ENCODE measurements at places on chromosomes 7 and 10.

DNA sequence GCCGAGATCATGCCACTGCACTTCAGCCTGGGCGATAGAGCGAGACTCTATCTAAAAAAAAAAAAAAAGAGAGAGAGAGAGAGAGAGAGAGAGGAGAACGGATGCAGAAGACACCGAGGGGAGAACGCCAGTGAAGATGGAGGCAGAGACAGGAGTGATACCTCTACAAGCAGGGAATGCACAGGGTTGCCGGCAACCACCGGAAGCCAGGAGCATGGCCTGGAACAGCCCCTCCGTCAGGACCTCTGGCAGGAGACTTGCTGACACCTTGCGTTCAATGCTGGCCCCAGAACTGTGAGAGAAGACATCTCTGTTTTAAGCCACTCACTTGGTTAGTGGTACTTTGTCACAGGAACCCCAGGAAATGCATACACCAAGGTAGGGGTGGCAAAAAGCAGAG is 38.1 kb upstream of the DUSP5 start:
- no peak for DNase-seq

- DNase-seq: no peak
Measured at GRCh38 chr7:2000746-2001321, 231.9 kb downstream of the MAD1L1 start.

DNA sequence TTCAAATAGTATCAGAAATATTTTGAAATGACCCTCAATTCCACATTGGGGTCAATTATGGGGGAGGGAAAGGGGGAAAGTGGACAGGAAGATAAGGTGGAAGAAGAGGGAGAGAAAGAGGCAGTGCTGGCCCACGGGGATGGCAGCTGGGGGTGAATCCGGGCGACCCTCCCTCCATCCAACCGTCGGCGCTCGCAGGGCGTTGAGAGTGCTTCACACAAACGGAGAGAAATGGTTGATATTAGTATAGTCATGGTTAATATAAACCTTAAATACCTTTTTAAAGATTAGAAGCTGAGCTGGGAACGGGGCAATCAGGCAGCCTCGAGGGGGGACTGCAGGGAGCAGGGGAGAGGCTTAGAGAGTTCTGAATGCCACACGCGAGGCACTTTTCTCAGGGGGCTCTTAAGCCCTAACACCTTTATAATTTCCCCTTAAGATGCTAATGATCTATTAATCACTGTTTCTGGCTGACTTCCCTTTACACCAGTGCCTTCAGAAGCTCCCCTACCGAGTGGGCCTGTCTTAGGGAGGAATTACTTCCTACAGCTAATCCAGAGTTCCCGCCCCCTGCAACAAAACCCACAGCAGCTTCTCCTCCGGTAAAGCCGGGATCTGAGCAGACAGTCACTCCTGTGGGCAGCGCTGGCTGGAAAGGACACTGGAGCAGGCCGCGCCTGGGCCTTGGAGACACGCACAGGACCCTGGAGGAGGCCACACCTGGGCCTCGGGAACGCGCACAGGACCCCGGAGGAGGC is 39.5 kb downstream of the PRKAG2 start:
- DNase-seq: no peak

GRCh38 chr10:14023673-14024328 is 306.9 kb downstream of the FRMD4A start:
- no peak for DNase-seq

DNA sequence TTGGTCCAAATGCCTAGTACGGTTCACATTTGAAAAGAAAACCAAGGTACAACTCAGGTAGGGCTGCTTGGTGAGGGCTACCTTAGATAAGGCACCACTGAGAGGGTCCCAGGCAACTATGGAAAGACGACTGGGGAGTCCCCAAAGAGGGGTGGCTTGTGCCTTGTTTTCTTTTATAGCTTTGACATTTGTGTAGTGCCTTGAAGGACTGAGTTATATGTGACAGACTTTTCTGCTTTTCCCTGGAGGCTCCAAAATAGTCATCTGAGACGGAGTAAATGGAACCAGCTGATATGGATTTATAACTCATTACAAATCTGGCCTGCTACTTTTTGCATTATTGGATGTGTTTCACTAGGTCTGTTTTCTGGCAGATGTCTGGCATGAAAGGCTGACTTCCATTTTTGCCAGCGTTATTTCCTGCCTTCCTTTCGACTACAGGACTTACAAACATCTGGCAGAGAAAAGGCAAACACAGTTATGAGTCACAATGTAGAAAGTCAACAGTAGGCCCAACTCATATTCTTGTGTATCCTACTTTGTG is 88.2 kb upstream of the IMMP2L start:
- DNase-seq: no peak

GRCh38 chr10:106267591-106267990 is 896.9 kb downstream of the SORCS1 start:
- DNase-seq: no peak

DNA sequence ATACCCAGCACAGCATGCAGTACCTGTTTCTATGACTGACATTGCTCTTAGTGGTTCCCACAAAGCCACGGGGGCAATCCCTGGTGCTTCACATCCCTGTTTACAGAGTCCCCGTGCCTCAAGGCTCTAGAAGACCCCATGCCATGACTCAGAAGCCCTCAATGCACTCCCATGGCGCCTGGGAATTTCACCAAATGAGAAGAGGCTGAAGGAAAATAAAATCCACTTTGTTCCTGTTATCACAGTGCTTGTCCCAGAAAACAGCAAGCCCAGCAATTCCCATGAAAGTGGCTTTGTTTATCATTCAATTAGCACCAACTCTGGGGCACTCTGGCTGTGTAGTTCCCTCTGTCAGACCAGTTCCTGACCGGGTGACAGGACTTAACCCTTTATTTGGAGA is 268.3 kb downstream of the TNS3 start:
- no peak for DNase-seq

DNA sequence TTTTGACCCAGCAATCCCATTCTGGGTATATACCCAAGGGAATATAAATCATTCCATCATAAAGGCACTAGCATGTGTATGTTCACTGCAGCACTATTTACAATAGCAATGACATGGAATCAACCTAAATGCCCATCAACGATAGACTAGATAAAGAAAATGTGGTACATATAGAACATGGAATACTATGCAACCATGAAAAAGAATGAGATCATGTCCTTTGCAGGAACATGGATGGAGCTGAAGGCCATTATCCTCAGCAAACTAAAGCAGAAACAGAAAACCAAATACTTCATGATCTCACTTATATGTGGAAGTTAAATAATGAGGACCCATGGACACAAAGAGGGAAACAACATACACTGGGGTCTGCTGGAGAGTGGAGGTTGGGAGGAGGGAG is 58.0 kb upstream of the STARD3NL start:
- no peak for DNase-seq

DNA sequence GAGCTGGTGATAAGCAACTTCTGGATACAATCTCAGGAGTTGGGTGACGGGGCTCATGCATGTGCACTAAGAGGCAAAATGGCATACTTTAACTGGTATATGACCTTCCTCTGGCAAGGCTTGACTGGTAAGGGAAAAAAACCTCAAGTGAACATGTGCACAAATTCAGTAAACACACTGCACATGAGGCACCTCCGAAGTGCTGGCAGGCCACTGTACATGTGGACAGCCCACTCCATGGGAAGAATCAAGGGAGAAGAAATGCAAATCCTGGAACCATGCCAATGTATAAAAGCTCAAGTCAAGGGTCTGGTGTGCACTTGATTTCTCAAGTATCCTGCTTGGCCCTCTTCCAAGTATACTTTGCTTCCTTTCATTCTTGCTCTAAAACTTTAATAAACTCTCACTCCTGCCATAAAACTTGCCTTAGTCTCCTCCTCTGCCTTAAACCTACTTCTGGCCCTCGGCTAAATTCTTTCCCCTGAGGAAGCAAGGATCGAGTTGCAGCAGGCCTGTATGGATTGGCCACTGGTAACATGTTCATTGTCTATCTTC is 167.2 kb downstream of the RAMP3 start:
- DNase-seq: no peak

- no peak for DNase-seq
Measured at GRCh38 chr7:124351950-124352349, 319.1 kb upstream of the TMEM229A start.

DNA sequence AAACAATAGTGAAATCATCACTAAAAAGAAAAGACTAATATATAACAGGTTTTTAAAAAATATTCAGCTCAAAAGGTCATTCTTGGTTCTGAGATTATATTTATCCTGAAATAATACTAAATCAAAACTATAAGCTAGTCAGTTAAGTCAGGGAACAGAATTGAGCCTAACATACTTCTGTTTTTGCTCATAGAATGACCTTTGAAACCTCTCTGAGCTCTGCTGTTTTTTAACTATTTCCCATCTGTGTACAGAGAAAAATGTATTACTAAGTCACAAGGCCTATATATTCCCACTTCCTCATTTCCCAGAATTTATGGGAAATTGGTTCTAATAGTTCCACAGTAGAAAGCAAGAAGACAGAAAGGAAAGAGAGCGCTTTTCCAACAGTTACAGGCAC is 346.8 kb upstream of the ETV1 start:
- no peak for DNase-seq

- no peak for DNase-seq
Measured at GRCh38 chr10:60141896-60142559, 235.7 kb upstream of the CCDC6 start.

- no peak for DNase-seq
Measured at GRCh38 chr10:12833451-12833850, 168.1 kb downstream of the CCDC3 start.

DNA sequence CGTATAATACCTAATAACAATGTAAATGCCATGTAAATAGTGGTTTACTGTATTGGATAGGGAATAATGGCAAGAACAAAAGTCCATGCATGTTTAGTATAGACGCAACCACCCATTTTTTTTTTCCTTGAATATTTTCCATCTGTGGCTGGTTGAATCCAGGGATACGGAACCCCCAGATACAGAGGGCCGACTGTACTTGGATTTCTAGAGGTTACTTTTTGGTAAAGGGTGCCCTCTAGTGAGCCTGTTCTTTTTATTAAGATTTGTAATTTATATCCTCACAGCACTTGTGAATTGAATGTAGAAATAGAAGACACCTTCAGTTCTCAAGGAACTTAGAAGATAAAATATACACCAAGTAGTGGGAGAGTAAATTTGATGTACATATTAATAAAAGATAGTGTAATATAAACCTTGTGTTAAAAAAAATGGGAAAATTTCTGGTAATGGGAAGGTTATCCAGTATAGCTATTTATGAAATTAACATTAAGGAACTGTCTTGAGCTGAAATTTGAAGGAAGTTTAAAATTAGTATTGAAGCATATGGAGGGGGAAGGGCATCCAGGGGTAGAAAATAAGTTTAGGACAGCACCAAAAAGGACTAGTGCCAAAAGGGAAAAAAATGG is 32.0 kb downstream of the EXOC6 start:
- no peak for DNase-seq

GRCh38 chr7:28180364-28181147 is at the start of gene JAZF1:
Gene JAZF1 (minus strand): TSS chr7:28180795.
- no peak for DNase-seq

- DNase-seq: no peak
Measured at GRCh38 chr10:8962249-8962648, 907.8 kb downstream of the GATA3 start.

DNA sequence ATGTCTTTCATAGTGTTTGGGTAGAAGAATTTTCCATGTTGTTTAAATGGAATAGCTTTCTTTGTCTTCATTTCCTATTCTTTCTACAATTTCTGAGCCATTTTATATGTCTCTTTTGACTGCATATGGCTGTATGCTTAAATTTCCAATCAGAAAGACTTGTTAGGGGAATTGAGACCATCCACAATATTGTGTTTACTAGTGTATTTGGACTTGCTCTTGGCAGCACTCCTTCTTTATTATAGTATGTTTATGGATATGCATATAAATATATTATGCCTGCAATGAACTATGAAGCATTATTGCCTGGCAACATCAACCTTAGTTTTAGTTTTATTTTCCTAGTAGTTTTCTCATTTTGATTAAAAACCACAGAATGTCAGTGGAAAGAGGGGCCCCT is 92.7 kb downstream of the NRG3 start:
- no peak for DNase-seq

GRCh38 chr10:87640043-87640442 is 19.6 kb upstream of the PAPSS2 start:
- DNase-seq: no peak

GRCh38 chr10:125001313-125002046 is 59.6 kb downstream of the ZRANB1 start:
- DNase-seq: no peak

GRCh38 chr10:51896849-51897248 is 197.5 kb upstream of the CSTF2T start:
- no peak for DNase-seq

DNA sequence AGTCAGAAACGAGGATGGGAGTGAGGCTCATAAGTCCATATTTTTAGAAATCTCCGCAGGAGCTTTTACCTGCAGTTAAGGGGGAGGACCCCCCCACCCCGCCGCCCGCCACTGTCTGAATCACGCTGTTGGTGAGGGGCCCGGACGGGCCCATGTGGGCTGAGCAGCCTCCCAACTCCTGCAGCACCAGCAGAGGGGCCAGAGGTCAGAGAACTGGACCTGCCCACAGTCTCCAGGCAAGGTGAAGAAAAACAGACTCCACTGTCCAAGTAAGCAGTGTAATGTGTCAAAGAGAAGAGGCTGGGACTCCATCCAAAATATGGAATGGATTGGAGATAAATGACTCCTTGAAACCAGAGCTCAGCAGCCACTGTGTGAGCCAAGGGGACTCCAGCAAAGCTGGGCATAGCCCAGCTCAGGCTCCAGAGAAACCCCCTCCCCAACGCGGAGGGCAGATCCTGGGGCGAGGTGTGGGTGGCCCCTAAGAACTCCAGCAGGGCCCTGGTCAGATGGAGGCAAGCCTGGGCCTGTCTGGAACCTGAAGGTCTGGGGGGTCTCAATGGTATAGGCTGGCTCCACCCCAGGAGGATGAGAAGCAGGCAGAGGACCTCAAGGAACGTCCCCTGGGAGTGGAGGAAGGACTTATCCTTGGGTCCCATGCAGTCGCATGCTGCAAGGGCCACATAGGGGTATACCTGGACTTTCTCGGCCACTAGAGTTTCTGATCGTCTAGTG is 128.5 kb upstream of the TNS3 start:
- DNase-seq: no peak

GRCh38 chr7:43456200-43456599 is 126.7 kb upstream of the STK17A start:
- no peak for DNase-seq

GRCh38 chr10:106795619-106796018 is 368.9 kb downstream of the SORCS1 start:
- DNase-seq: no peak

All from NCI-H1417 treated with DMSO at 0.1 percent for 48 hours (cell line).